ENCODE measurements at places on chromosomes 2 and 18. TPM values are rescaled to one million over a fixed set of nuclear protein-coding genes. Genes with fewer than 3 reads are reported as not detected.

- H3K27me3 ChIP-seq: no peaks in the 10 kb centered on the region
- no peaks in the 10 kb centered on the region for H3K4me1 ChIP-seq
- H3K36me3 ChIP-seq: no peaks in the 10 kb centered on the region
- no peak overlapping the region for H3K4me3 ChIP-seq
- H3K27ac ChIP-seq: no peak overlapping the region
- no peak for DNase-seq
Measured at GRCh38 chr2:109091526-109091925, 37.5 kb upstream of the SH3RF3 start.

DNA sequence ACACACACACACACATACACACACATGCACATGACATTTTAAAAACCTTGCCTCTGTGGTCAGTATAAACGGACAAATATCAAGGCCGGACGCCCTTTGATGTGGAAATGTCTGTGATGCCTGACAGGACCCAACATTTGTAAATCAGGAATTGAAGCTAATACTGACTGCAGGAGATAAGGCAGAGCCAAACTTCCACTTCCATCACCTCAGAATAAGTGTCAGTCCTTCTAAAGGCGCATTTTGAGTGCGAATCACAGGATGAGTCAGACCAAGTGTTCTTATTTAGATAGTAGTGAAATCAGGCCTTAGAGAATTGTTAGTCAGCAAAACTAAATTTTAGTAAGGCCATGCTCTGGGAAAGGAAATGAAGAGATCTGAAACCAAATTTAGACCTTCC lies 211.7 kb upstream of the LRATD1 start:
- no peaks in the 10 kb centered on the region for H3K4me1 ChIP-seq
- H3K27ac ChIP-seq: no peak overlapping the region
- H3K36me3 ChIP-seq: no peaks in the 10 kb centered on the region
- no peaks in the 10 kb centered on the region for H3K27me3 ChIP-seq

- H3K4me1 ChIP-seq: no peaks in the 10 kb centered on the region
- H3K4me3 ChIP-seq: no peak overlapping the region
- no peaks in the 10 kb centered on the region for H3K27me3 ChIP-seq
- no peak for DNase-seq
Measured at GRCh38 chr2:103738108-103738507, 976.3 kb downstream of the TMEM182 start.

- no peaks in the 10 kb centered on the region for H3K36me3 ChIP-seq
- H3K27me3 ChIP-seq: no peaks in the 10 kb centered on the region
- no peak overlapping the region for H3K27ac ChIP-seq
- H3K4me3 ChIP-seq: no peak overlapping the region
- H3K4me1 ChIP-seq: no peaks in the 10 kb centered on the region
- DNase-seq: no peak
Measured at GRCh38 chr18:3323900-3324299, 62.0 kb downstream of the MYL12B start.

GRCh38 chr2:109555346-109555900 lies 58.3 kb downstream of the SEPTIN10 start:
- H3K36me3 ChIP-seq: peaks cover 60% of the 10 kb centered on the region
- H3K4me1 ChIP-seq: no peaks in the 10 kb centered on the region
- no peaks in the 10 kb centered on the region for H3K27me3 ChIP-seq
- DNase-seq: no peak
- H3K27ac ChIP-seq: no peak overlapping the region

The FBXO15 gene
- total RNA-seq: 1.3 TPM

The GPBAR1 gene
- 0.18 TPM for total RNA-seq

The IL36G gene
- total RNA-seq: not detected

The SLC9A2 gene
- total RNA-seq: 0.47 TPM

The STK11IP gene
- 25.4 TPM for total RNA-seq

All from endodermal cell (in vitro differentiated cells).